ENCODE measurements at places on chromosomes 1 and 21.

DNA sequence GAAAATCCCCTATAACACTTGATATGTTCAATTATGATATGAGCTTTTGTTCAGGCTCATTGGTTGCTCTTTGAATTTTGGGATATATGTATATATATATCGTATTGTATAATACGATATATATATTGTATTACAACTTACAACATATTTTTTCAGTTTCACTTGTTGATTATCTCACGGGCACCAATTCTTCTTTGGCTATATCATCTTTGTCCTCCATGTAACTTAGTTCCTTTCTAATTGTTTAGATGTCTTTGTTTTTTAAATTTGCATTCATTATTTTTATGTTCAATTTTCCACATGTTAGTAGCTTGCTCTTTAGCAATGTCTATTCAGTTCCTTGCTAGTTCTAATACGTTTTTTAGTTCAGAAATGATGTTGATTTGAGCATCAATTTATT is 150.0 kb downstream of the BACH1 start:
- H3K4me3 ChIP-seq = no peak overlapping the region
- no peaks in the 10 kb centered on the region for H3K27me3 ChIP-seq
- no peak overlapping the region for H3K27ac ChIP-seq
- DNase-seq = no peak

DNA sequence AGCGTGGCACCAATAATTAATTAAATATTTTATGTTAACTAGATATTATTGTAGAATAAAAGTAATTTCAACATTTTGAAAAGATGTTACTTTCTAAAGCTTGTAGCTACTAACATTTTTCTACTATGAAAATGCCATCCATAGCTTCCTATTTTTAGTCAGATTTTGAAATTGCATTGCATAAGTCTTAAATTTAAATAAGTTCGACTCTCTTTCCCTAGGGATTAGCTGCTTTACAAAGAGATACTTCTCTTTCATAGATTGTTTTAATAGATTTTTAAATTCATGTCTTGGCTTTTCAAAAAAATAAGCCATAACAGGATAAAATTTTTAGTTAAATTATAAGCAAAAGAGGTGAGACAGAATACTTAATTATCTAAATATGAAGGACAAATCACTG is 1279.6 kb downstream of the KCNT2 start:
- H3K36me3 ChIP-seq = no peaks in the 10 kb centered on the region
- no peak overlapping the region for H3K4me3 ChIP-seq
- DNase-seq = no peak

DNA sequence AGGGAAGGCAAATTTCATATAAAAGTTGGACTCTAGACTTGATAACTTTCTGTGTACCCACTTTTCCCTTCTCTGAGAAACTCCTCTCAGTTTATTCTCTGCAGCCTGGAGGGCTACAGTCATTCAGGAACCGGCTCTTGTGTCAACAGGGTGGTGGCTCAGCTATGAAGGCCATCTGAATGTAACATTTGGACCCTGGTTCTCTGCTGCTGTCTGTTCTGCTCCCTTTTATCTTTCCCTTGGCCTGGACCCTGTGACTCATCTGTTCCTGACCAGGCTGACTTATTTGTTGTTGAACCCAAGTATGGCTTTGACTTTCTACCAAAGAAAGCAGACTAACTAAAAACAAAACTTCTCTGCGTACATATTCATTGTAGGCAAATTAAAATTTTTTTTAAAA is 75.4 kb downstream of the CENPF start:
- peaks cover under 1% of the 10 kb centered on the region for H3K4me1 ChIP-seq
- DNase-seq = no peak
- H3K27me3 ChIP-seq = no peaks in the 10 kb centered on the region
- H3K27ac ChIP-seq = no peak overlapping the region
- peaks cover 14% of the 10 kb centered on the region for H3K36me3 ChIP-seq
- H3K4me3 ChIP-seq = no peak overlapping the region

- DNase-seq = no peak
- peaks cover 4% of the 10 kb centered on the region for H3K27me3 ChIP-seq
- H3K4me1 ChIP-seq = no peaks in the 10 kb centered on the region
- no peak overlapping the region for H3K27ac ChIP-seq
- no peak overlapping the region for H3K4me3 ChIP-seq
These were observed 55.9 kb downstream of the RPS6KA1 start for GRCh38 chr1:26585471-26585870.

GRCh38 chr1:26336477-26337205 is 17.3 kb downstream of the CRYBG2 start:
- H3K36me3 ChIP-seq = peaks cover 4% of the 10 kb centered on the region
- H3K27me3 ChIP-seq = peaks cover 8% of the 10 kb centered on the region

Data from WTC11 (cell line).